Stimulated activated CD8-positive, alpha-beta memory T cell treated with anti-CD3 and anti-CD28 coated beads, Interleukin-12 subunit alpha, Interleukin-12 subunit beta, amount 100 ng/mL, for 4 hours (primary cell): ENCODE measurements at places on chromosomes 2 and 18.

GRCh38 chr2:85409845-85410583 lies at the start of gene CAPG:
Gene CAPG, minus strand, starts transcription at chr2:85410366. Its CDS starts 8,221 bp downstream, at chr2:85402145.
- no peak for DNase-seq

DNA sequence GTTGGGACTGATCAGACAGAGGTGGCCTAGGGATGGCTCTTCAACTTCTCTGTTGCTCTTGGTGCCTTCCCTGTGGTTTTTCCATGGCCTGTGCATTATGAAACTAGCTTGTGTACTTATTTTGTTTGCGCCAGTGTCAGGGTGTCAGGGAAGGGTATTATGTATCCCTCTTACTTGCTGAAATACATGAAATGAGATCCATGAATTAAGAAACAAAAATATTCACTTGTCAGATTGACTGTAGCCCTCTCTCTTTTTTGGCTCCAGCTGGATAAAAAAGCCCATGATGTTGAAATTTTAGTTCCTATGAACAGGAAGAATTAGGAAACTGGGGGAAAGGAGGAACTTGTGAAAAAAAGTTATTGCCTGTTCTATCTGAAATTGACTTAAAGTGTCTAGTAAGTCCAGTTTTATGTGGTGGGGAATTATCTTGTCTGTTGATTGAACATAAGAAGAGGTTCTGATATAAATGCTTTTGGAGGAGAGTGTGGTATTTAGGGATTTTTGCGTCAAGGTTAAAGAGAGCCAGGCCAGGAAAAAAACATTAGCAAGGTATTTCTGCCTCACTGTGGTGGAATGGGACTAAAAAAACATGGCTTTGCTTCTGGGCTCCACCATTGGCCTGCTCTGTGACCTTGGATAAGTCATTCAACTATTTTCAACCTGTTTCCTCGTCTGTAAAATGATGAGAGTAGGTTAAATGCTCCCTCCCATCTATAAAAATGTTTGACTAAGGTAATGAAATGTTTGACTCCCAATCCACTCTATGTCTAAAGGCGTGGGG lies 12.0 kb downstream of the UGP2 start:
- DNase-seq, result no peak

- no peak for DNase-seq
Measured at GRCh38 chr2:230650585-230651137, 62.0 kb upstream of the CAB39 start.

DNA sequence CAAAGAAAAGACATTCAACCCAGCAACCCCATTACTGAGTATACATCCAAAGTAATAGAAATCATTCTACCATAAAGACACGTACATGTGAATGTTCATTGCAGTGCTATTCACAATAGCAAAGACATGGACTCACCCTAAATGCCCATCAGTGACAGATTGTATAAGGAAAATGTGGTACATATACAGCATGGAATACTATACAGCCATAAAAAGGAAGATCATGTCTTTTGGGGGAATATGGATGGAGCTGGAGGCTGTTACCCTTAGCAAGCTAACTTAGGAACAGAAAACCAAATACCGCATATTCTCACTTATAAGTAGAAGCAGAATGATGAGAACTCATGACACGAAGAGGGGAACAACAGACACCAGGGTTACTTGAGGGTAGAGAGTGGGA lies 145.9 kb downstream of the GULP1 start:
- no peak for DNase-seq

DNA sequence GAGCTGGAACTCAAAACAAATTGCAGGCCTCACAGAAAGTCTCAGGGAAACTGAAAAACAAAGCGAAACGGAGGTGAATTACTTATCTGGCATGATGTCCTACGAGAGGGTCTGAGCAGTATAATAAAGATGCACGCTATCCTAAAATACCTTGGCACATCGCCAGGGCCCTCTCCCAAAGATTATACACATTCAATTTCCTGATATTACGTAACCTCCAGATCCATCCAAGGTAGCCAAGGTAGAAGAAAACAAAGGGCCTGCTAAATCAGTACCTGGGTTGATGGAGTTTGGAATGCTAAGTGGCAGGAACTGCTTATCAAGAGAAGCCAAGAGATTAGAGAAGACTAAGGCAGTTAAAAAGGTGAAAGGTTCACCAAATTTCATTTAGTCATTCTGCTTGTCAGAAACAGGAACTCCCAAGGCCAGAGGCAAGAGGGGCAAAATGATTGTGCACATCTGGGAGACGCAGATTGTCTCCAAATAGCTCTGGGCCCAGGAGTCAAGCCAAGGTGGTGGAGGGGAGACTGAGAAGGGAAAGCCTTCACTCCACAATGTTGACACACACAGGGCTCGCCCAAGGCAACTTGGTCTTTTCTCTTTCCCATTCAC lies 236.8 kb upstream of the ATP5MC3 start:
- no peak for DNase-seq

DNA sequence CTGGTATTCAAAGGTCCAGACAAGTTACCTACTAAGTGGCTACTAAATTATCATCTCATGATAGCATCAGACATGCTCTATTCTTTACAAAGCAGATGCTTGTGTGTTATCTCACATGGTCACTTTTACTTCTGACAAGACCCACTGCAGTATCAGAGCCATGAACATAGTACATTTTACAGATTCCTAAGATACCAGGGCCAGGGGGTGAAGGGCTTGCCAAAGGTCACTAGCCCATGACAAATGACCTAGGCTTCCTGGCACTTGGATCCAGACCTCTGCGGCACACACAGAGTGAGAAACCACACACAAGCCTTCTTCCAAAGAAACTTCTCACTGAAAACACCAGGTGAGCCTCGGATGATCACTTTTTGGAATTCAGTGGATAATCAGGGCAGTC lies 446.8 kb downstream of the EIPR1 start:
- DNase-seq, result no peak

GRCh38 chr2:65638443-65638842 lies 206.0 kb upstream of the SPRED2 start:
- no peak for DNase-seq

DNA sequence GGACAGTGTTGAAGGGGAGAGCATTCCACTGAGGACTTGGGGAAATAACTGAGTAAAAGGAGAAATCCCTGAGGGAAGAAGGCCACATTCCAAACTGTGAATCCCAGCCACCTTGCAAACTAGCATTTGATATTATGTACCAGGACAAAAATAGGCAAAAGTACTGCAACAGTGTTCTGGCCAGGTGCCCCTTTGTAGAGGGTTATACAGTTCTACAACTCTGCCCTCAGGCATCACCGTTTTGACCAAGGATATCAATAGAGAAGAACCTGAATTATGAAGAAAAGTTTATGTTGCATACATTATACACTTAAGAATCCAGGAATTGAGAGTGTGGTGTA lies 20.6 kb upstream of the CAVIN2 start:
- DNase-seq, result no peak

GRCh38 chr2:48442610-48443360 lies 87.2 kb upstream of the STON1 start:
- no peak for DNase-seq

DNA sequence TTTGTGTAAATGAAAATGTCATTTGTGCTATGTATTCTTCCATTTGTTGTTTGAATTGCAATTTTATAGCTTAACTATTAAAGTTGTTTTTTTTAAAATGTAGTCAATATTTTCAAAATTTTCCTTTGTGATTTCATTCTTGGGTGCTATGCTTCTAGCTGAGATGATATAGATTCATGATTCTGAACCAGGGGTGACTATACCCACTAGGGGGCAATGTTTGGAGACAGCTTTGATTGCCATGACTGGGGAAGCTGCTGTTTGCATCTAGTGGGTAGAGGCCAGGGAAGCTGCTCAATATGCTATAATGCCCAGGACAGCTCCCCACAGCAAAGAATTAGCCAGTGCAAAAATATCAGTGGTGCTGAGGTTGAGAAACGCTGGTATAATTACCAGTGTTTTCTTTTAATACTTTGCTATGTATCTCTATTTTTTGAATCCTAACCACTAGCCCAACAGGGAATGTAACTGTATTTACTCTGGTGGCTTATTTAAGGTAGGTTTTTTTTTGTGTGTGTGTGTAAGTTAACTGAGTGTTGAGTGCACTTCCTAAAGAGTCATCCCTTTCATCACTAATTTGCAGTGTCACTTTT lies 99.7 kb downstream of the MEP1B start:
- DNase-seq, result no peak

GRCh38 chr2:17620280-17620679 lies 79.8 kb downstream of the VSNL1 start:
- no peak for DNase-seq

DNA sequence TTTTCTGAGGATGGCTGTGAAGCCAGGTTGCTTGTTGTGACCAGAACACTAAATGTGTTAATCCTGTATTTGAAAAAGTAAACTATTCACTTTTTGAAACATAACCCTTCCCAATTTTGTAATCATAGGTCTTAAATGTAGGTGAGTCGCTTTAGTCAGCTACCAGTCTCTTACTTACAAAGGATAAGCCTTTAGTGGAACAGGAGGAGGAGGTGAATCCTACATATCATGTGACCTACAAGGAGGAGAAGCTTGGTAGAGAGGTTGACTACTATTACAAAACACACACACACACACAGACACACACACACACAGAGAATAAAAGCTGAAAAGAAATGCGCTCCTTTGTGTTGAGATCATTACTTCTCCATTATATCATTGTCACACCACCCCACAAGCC lies 59.9 kb upstream of the SPAG16 start:
- no peak for DNase-seq

GRCh38 chr2:628651-629050 lies 48.6 kb downstream of the TMEM18 start:
- no peak for DNase-seq

DNA sequence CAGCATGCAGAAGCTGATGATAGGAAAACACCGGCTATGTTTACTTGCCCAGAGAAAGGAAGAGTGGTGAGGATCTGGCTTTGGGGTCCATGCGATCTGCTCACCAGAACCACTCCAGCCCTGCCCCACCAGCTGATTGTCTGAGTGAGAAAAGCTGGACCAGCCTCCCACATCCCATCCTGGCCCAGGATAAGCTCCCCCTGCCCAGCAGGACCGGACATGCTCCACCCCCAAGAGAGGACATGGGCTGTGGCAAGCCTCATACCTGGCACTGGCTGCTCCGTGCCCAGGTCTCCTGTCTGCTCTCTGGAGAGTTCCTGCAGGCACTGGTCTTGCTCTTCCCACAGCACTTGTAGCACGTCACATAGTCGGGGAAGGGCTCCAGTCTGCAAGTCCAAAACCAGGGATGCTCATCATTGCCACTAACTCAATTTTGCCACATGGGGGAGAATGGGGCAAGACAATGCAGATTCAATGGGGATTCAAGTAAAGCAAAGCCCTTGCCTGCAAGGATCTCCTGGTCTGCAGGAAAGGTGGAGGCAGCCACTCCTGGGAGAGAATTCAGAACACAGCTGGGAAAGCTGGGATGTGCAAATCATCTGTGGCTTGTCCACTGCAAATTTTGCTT lies 30.0 kb downstream of the SCTR start:
- DNase-seq, result no peak

DNA sequence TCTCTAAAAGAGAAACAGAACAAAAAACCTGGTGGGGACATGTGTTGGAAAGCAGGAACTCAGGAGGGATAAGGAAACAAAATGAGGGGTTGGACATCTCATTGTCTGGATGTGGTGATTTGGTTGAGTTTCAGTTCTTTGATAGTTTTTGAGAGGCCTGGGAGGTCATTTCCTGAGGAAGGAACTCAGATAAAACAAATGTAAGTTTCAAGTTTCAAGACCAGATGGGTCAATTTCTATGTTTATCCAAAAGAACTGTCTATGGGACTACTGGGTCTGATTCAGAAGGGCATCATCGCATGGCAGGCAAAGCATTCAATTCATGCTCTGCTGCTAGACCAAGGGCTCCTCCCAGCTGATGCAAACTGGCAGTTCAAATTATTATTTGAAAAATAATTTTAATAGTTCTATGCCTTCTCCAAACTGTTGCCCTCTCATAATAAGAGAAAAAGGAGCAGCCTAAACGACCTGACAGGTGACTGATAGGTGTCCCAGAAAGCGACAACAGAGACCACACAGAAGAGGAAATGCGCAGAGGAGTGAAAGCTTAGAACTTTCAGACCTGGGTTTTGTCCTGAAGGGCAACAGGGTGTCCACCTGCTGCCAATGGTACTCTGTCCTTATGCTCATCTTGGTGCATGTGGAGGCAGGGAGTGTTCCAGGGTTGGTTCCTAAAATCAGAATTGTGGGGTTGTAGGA lies 39.3 kb upstream of the SH3RF3 start:
- no peak for DNase-seq

GRCh38 chr2:222176890-222177289 lies 121.9 kb downstream of the PAX3 start:
- DNase-seq, result no peak

GRCh38 chr2:129490641-129491040 lies 488.8 kb upstream of the RAB6C start:
- DNase-seq, result no peak

DNA sequence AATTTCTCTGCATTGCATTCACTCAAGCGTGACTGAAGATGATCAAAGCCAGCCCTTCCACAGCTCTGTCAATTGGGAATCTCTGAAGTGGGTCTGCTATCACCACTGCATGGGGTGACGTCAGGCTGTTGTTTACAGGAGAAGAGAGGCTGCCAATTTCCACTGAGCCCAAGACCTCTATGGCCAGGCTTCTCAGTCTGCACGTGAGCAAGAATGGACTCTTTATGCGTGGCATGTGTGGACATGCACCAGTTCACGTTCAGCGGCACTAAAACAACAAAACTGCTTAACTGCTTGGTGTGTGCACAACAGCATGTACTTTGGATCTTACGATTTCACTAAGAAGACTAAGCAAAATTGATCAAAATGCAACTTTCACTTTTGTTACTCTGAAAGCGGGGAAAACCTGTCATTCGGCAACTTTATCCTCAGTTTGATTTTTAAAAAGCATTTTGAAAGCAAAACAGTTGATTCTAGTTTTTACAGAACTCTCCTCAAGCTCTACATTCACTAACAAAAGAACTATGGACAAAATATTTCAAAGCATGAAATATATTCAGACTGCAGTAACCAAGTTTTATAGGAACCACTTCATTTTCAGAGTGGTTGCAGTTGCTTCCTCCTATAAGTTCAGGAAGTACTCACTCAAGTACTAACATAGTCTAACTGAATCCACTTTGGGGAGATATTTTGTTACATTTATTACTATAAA lies 77.0 kb upstream of the SERTAD2 start:
- DNase-seq, result no peak

GRCh38 chr2:190425221-190425866 lies 17.2 kb downstream of the MFSD6 start:
- DNase-seq, result no peak
